Eye (tissue), 1 donor: ENCODE measurements at places on chromosomes 4 and X.
A peak's percentile ranks its signal among the peaks of the same experiment; 100 is the strongest.

- no peak for DNase-seq
Observed at GRCh38 chr4:15077969-15078368, 75.7 kb downstream of the CPEB2 start.

DNA sequence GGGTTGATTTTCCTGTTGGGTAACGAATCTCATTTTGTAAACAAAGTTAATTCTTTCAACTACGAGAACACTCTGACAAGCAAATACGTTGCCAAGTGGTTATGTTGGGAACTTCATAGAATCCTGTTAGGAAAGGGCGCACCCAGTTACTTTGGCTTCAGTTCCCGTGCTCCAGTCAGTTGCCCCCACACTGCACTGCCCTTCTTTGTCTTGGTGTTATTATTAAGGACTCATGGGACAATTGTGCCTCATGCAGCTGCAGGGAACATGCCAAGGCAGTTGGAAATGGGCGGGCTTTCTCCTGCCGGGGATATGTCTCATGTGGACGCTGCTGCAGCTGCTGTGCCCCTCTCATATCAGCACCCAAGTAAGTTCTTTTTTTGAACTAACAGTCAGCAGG lies 28.9 kb downstream of the OFD1 start:
- peak; percentile 55 for DNase-seq

GRCh38 chrX:47278691-47279090 lies 45.9 kb downstream of the USP11 start:
- DNase-seq, result no peak

DNA sequence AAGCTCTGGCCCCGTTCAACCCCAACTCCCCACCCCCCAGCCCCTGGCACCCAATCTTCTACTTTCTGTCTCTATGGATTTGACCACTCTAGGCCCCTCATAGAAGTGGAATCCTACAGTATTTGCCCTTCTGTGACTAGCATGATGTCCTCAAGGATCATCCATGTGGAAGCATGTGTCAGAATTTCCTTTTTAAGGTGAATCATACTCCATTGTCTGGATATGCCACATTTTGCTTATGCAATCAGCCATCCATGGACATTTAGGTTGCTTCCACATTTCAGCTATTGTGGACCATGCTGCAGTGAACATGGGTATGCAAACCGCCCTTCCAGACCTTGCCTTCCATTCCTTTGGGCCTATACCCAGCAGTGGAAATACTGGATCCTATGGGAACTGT lies 15.5 kb downstream of the CCNQ start:
- DNase-seq, result no peak

- no peak for DNase-seq
Observed at GRCh38 chr4:7294176-7294756, 101.9 kb downstream of the SORCS2 start.
